Neuronal stem cell (in vitro differentiated cells): ENCODE measurements at places on chromosomes 2 and 18.

- H3K36me3 ChIP-seq, result no peaks in the 10 kb centered on the region
- no peaks in the 10 kb centered on the region for H3K27me3 ChIP-seq
- H3K4me1 ChIP-seq, result peaks cover 20% of the 10 kb centered on the region
Observed at GRCh38 chr2:65278531-65278981, 50.9 kb downstream of the ACTR2 start.

GRCh38 chr2:189261431-189261841, 81.9 kb upstream of the COL5A2 start:
- no peaks in the 10 kb centered on the region for H3K4me1 ChIP-seq
- no peak overlapping the region for H3K4me3 ChIP-seq
- H3K36me3 ChIP-seq, result no peaks in the 10 kb centered on the region
- H3K27ac ChIP-seq, result no peak overlapping the region
- DNase-seq, result no peak
- H3K27me3 ChIP-seq, result no peaks in the 10 kb centered on the region

DNA sequence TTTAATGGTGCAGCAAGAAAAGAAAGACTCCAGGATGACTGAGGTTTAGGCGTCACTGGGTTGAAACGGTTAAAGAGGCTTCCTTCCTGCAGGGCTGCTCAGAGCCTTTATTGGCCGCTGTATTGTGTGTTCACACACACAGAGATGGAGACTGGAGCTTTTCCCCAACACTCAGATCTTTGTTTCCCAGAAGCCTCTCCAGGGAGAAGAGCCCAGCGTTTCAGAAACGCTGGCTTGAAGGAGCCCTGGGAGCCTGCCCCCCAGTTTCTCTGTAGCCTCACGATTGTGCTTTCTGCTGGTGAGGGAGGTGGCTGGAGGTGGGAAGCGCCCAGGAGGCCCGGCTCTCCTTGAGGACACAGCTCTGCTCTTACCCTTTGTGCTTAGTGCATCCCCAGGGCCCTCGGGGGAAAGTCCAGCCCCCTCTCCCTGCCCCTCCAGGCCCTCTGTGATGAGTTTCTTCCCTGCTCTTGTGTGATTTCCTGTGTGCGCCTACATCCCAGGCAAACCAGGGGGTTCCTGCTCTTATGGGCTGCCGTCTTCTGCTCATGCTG, 37.1 kb downstream of the RRM2 start:
- no peak overlapping the region for H3K4me3 ChIP-seq
- peaks cover 14% of the 10 kb centered on the region for H3K4me1 ChIP-seq
- no peaks in the 10 kb centered on the region for H3K27me3 ChIP-seq
- no peak for DNase-seq

DNA sequence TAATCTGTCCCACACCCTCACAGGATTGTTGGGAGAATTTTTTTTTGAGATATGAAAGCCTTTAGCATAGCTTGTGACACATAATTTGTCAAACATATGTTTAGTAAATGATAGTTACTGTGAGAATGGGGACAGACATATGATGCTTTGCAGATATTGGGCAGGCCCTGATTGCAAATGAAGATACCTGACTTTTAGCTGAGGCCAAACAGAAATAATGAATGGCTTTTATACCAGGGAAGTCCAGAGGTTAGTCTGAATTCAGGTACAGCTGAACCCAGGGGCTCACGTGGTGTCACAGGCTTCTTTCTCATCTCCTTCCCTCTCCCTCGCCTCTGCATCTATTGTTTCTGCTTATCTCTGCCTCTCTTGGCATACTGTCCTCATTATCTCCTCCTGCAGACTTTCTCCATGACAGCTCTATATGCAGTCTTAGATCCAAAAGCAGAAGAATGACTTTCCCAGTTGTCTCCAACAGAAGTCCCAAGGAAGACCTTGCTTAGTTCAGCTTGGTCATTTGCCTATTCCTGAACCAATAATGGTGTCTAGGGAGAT, 4.9 kb upstream of the WNT10A start:
- H3K27ac ChIP-seq, result no peak overlapping the region
- H3K36me3 ChIP-seq, result no peaks in the 10 kb centered on the region
- no peak for DNase-seq
- no peak overlapping the region for H3K4me3 ChIP-seq
- peaks cover 50% of the 10 kb centered on the region for H3K27me3 ChIP-seq

DNA sequence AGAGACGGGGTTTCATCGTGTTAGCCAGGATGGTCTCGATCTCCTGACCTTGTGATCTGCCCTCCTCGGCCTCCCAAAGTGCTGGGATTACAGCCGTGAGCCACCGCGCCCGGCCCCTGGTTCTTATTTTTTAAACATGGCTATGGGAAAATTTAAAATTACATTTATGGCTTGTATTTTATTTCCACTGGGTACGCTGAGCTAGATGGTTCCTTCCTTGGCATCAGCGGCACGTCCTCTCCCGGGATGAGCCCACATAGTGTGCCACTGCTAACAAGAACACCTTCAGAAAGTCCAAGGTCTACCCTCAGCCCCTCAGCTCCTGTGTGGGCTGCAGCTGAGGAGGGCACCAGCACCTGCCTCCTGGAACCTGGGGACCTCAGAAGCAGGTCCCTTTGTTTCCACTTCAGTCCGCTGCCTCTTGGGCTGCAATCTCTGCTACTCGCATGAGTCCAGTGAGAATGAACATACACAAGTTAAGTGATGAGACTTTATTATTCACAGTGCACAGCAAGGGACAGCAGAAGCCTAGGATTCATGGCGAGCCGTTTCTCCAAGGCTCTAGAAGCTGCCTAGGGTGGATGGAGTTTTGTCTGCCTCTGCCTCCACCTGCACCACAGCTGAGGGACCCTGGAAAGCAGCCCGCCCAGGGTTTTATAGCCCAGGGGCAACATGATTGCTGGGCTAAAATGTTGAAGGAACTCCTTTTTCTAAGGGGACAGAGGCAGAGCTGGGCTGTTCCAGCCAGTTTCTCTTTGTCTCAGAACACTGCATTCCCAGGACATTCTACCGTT, 107.5 kb upstream of the TEX51 start:
- H3K36me3 ChIP-seq, result no peaks in the 10 kb centered on the region
- H3K27ac ChIP-seq, result no peak overlapping the region
- no peak overlapping the region for H3K4me3 ChIP-seq
- no peaks in the 10 kb centered on the region for H3K4me1 ChIP-seq

- DNase-seq, result no peak
- H3K27me3 ChIP-seq, result no peaks in the 10 kb centered on the region
- H3K4me3 ChIP-seq, result no peak overlapping the region
- peaks cover 18% of the 10 kb centered on the region for H3K4me1 ChIP-seq
Observed at GRCh38 chr2:64651590-64651989, 2.1 kb downstream of the SERTAD2 start.

DNA sequence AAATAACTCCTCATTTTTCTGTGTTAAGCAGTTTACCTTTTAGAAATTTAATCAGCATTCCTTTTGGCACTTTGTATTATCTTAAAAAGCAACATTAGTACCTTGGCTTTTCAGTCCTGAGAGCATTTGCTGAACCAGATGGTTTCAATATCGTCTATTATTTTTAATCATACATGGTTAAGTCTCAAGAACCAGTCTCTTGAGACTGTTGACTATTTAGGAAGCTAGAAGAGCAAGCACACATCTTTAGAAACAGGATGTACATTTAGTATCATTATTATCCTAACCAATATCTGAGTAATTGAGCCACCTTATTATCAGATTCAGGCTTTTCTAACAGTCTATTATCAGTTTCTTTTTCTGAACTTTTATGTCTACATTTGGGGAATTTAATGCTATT, 28.2 kb upstream of the ZEB2 start:
- no peak overlapping the region for H3K27ac ChIP-seq
- H3K4me3 ChIP-seq, result no peak overlapping the region
- H3K36me3 ChIP-seq, result no peaks in the 10 kb centered on the region
- no peak for DNase-seq
- no peaks in the 10 kb centered on the region for H3K27me3 ChIP-seq

- peak overlapping the region; percentile 25 for H3K27ac ChIP-seq
- no peak for DNase-seq
- no peaks in the 10 kb centered on the region for H3K27me3 ChIP-seq
- peaks cover 81% of the 10 kb centered on the region for H3K4me1 ChIP-seq
- H3K4me3 ChIP-seq, result no peak overlapping the region
Observed at GRCh38 chr2:152490686-152491455, 155.9 kb downstream of the FMNL2 start.

- H3K36me3 ChIP-seq, result no peaks in the 10 kb centered on the region
- H3K27me3 ChIP-seq, result no peaks in the 10 kb centered on the region
- no peak for DNase-seq
- no peak overlapping the region for H3K27ac ChIP-seq
Observed at GRCh38 chr18:29188760-29189159, 1011.8 kb upstream of the CDH2 start.

GRCh38 chr2:221337957-221338685, 234.0 kb downstream of the EPHA4 start:
- H3K27ac ChIP-seq, result no peak overlapping the region
- no peaks in the 10 kb centered on the region for H3K27me3 ChIP-seq
- no peaks in the 10 kb centered on the region for H3K4me1 ChIP-seq
- H3K36me3 ChIP-seq, result no peaks in the 10 kb centered on the region
- no peak for DNase-seq
- H3K4me3 ChIP-seq, result no peak overlapping the region

GRCh38 chr18:36786686-36787085, 42.1 kb downstream of the TPGS2 start:
- H3K36me3 ChIP-seq, result peaks cover 12% of the 10 kb centered on the region
- H3K4me3 ChIP-seq, result no peak overlapping the region
- H3K27ac ChIP-seq, result no peak overlapping the region
- H3K27me3 ChIP-seq, result no peaks in the 10 kb centered on the region

DNA sequence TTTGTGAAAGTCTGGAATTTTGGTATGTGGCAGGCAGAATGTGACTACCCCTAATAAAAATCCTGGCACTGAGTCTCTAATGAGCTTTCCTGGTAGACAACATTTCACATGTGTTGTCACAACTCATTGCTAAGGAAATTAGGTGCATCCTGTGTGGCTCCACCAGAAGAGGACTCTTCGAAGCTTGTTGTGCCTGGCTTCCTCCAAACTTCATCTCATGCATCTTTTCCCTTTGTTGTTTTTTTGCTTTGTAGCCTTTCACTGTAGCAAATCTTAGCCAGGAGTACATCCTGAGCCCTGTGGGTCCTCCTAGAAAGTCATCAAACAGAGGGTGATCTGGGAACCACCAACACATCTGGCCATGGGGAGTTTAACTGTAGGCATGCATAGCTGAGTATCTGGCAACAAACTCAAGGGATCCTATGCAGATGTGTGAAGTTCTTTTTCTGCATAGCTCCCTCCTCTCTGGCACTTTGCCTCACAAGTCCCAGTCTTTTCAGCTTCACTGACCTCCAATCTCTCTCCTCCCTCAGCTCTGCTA, 42.1 kb upstream of the SERTAD2 start:
- no peaks in the 10 kb centered on the region for H3K36me3 ChIP-seq
- H3K27ac ChIP-seq, result no peak overlapping the region
- no peak overlapping the region for H3K4me3 ChIP-seq

DNA sequence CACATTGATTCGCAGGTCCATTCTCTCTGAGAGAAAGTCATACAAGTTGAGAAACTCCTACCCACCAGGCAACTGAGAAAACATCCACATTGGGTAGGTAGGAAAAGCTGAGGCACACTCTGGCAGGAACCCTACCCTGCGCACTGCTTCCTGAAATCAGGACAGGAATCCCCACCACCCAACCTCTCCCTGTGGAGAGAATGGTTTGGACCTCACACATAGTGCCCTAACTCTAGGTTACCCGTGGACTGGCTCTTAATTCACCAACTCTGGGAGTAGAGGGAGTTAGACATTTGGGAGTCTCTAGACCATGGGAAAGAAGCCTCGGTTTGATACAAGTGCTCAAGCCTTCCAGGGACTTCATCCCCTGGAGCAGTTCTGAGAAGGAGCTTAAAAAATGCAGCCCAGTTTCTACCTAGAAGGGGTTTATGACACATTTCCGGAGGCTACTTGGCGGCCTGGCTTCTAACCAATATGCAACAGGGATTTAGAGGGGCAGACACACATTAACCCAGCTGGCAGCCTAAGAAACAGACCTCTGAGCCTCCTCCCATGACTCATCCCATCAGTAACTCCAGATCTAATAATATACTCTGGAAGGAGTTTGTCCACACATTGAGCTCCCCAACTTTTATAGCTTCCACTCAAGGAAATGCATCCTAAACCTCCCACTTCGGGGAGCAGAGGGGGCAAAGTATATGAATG, 136.7 kb downstream of the EML6 start:
- H3K27ac ChIP-seq, result no peak overlapping the region
- DNase-seq, result no peak
- H3K4me1 ChIP-seq, result no peaks in the 10 kb centered on the region

GRCh38 chr2:134232461-134232860, 21.4 kb upstream of the MGAT5 start:
- no peaks in the 10 kb centered on the region for H3K27me3 ChIP-seq
- no peak overlapping the region for H3K27ac ChIP-seq
- DNase-seq, result no peak
- no peaks in the 10 kb centered on the region for H3K4me1 ChIP-seq
- H3K4me3 ChIP-seq, result no peak overlapping the region

- H3K27me3 ChIP-seq, result no peaks in the 10 kb centered on the region
- no peaks in the 10 kb centered on the region for H3K4me1 ChIP-seq
- H3K36me3 ChIP-seq, result no peaks in the 10 kb centered on the region
- H3K27ac ChIP-seq, result no peak overlapping the region
- DNase-seq, result no peak
- no peak overlapping the region for H3K4me3 ChIP-seq
Observed at GRCh38 chr2:181788897-181789555, 102.5 kb upstream of the ITPRID2 start.

GRCh38 chr18:28161608-28162599, 15.0 kb downstream of the CDH2 start:
- no peak overlapping the region for H3K4me3 ChIP-seq
- no peaks in the 10 kb centered on the region for H3K27me3 ChIP-seq
- no peaks in the 10 kb centered on the region for H3K4me1 ChIP-seq
- no peak overlapping the region for H3K27ac ChIP-seq
- H3K36me3 ChIP-seq, result peaks cover 4% of the 10 kb centered on the region
- no peak for DNase-seq

DNA sequence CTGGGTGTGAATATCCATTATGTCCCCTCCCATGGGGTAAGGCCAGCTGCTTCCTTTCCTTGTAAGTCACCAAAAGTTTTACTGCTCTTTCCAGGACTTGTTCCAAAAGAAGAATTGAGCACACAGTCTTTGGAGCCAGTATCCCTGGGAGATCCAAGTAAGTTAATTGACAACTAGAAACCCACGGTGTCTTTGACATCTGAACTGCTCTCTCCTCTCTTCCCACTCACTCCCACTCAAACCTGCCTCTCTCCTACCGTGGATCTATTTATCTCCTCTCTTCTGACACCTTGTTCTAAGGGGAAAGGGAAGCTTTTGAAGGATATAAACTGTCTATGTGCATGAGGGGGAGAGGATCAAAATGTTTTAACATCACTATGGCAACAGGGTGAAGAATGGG, 86.7 kb downstream of the VIT start:
- DNase-seq, result no peak
- no peaks in the 10 kb centered on the region for H3K36me3 ChIP-seq
- H3K27ac ChIP-seq, result no peak overlapping the region
- no peaks in the 10 kb centered on the region for H3K4me1 ChIP-seq
- no peaks in the 10 kb centered on the region for H3K27me3 ChIP-seq

- no peaks in the 10 kb centered on the region for H3K27me3 ChIP-seq
- H3K27ac ChIP-seq, result no peak overlapping the region
Observed at GRCh38 chr2:65686928-65687521, 254.6 kb upstream of the SPRED2 start.

GRCh38 chr2:47917276-47917961, 11.1 kb upstream of the FBXO11 start:
- H3K4me1 ChIP-seq, result no peaks in the 10 kb centered on the region
- no peak for DNase-seq
- H3K36me3 ChIP-seq, result no peaks in the 10 kb centered on the region
- H3K27me3 ChIP-seq, result no peaks in the 10 kb centered on the region
- no peak overlapping the region for H3K27ac ChIP-seq
- no peak overlapping the region for H3K4me3 ChIP-seq
